ENCODE measurements at places on chromosomes 4 and X.
A peak's percentile ranks its signal among the peaks of the same experiment; 100 is the strongest.

- no peak for DNase-seq
These were observed 1806.8 kb upstream of the TENM3 start for GRCh38 chr4:180436361-180436760.

- DNase-seq = no peak
These were observed 23.3 kb downstream of the MAML3 start for GRCh38 chr4:140130677-140131076.

- no peak for DNase-seq
These were observed 48.5 kb upstream of the CYSLTR1 start for GRCh38 chrX:78375894-78376293.

- DNase-seq = peak; percentile 57
These were observed 15.3 kb downstream of the SLC6A8 start for GRCh38 chrX:153703036-153703370.

GRCh38 chrX:119055687-119056086 lies 17.1 kb upstream of the CT47C1 start:
- DNase-seq = no peak

DNA sequence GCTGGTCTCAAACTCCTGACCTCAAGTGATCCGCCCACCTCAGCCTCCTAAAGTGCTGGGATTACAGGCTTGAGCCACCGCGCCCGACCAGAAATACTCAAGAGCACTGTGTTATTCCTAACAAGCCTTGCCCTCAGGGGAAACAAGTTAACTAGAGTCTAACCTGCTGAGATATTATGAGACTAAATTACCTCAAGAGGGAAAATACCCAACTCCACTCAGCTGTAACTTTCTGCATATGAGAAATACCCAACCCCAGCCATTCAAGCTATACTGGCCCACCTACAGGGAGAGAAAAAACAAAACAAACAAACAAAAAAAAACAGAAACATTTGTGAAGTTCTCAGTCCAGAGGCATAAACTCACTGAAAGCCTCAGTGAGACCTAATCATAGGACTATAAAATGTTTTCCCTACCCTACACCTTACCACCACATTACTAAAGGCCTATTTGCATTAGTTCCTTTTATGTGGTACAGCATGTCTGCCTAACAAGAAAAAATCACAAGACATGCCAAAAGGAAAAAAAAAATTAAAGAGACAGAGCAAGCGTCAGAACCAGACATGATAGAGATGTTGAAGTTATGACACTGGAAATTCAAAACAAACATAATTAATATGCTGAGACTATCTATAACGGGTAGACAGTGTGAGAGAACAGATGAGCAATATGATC lies 876.0 kb downstream of the FSTL5 start:
- no peak for DNase-seq

- DNase-seq = no peak
These were observed 63.9 kb upstream of the NLGN4X start for GRCh38 chrX:6292599-6292998.

- DNase-seq = no peak
These were observed 72.9 kb upstream of the GYPA start for GRCh38 chr4:144213371-144213770.

DNA sequence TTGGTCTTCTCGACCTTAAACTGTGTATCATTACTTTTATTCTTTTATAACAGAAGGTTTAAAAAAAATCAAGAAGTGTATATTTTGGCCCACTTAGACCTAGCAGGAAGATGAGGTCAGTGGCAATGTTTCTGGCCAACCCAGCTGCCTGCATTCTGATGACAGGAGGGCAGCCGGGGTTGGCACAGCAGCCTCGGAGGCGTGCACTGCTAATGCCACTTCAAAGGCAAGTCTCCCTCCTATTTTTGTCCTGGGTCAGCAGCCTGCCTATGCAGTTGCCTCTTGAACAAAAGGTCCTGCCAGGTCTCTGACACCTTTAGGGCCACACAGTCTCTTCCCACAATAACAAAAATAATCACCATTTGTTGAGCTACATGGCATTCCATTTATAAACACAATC lies 89.4 kb upstream of the MYOZ2 start:
- DNase-seq = peak; percentile 93

Data from heart left ventricle (tissue), 16 donors.